ENCODE measurements at places on chromosomes 16 and 17.

GRCh38 chr16:17370731-17371285 lies 100.0 kb downstream of the XYLT1 start:
- no peak for DNase-seq

GRCh38 chr17:17749025-17749772 lies 67.9 kb downstream of the RAI1 start:
- no peak for DNase-seq

GRCh38 chr17:50871364-50871763 lies 5.2 kb upstream of the TOB1 start:
- no peak for DNase-seq

DNA sequence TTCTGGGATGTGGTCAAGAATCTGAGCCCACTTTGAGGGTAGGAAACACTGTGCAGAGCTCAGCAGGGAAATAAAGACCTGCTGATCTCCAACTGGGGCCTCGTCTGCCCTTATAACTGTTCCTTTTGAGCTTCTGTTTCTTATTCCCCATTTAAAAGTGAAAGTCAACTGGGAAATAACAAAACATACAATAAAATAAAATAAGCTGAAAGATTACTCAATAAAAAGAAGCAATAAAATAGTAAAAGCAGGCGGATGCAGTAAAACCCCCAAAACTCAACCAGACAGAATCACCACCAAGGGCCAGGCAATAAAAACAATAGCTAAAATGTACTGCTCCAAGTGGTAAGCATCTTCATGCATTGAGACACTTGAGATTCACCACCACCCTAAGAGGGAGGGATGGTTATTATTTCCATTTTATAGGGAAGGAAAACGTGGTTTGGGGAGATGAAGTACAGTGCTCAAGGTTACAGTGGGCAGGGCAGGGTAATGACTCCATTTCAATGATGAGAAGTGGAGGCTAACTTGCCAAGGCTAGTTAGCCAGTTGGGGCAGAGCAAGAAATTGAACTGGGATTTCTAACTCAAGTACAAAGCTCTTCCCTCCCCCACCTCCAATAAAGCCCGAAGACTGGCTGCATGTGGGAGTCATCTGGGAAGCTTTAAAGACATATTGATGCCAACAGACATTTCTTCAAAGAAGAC lies 6.4 kb upstream of the SPACA3 start:
- DNase-seq: no peak

DNA sequence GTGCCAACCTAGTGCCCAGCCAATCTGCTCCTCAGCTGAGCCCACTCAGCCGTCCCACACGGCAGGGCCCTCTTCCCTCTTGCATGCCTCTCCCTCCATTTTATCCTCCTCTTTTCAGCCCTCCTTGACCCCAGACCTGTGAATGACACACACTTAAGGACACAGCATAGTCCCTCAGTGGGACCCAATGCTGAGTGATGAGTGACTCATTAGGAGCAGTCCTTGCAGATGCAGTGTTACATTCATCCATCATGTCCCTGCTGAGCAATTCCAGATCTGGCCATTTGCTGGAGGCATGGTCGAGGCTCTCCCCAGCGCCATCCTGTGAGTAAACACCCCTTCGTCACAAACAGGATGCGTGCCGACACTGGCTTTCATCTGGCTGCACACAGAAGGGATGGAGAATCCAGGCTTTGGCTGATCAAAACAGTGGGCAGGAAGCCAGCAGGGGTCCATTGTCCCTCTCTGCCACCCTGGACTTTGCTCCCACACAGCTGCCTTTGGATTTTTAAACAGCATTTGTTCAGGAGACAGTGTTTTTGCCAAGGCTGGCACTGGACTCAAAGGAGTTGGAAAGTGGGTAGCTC lies 122.6 kb downstream of the AXIN2 start:
- DNase-seq: peak; percentile 33

DNA sequence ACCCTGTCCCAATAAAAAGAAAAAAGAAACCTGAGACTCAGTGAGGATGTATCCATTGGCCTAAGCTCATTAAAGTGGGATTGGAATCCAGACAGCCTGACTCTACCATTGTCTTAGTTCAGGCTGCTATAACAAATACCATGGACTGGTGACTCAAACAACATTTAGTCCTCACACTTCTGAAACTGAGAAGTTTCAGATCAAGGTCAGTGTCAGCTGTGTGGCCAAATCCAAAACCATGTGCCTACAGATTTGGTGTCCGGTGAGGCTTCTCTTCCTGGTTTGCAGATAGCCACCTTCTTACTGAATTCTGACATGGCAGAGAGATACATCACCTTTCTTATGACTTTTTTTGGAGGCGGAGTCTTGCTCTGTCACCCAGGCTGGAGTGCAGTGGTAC lies 53.3 kb upstream of the KDM8 start:
- DNase-seq: no peak

GRCh38 chr17:43176119-43176570 lies 5.1 kb downstream of the NBR1 start:
- no peak for DNase-seq

DNA sequence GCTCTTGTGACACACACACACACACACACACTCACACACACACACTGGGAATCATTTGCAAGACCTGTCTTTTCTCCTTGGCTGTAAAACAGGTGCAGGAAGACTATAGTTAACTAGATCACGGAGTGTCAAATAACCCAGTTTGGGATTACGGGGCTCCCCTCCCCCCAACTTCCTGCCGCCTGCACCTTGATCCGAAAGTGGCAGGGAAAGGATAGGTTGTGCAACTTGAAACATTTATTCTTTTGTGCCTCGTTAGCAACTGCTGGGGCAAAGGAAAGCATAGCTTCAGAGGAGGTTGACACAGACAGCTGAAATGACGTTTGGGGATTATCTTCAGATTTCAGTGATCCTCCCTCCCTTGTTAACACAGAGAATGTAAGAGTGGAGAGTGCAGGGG lies 149.5 kb downstream of the NTN1 start:
- DNase-seq: no peak

GRCh38 chr16:678209-678857 lies 1.9 kb upstream of the STUB1 start:
- no peak for DNase-seq

GRCh38 chr16:69084289-69084688 lies 21.2 kb upstream of the HAS3 start:
- peak; percentile 45 for DNase-seq

- DNase-seq: no peak
Measured at GRCh38 chr17:260031-260791, 78.8 kb upstream of the DOC2B start.

- no peak for DNase-seq
Measured at GRCh38 chr16:57538235-57538721, 1.9 kb upstream of the CCDC102A start.

DNA sequence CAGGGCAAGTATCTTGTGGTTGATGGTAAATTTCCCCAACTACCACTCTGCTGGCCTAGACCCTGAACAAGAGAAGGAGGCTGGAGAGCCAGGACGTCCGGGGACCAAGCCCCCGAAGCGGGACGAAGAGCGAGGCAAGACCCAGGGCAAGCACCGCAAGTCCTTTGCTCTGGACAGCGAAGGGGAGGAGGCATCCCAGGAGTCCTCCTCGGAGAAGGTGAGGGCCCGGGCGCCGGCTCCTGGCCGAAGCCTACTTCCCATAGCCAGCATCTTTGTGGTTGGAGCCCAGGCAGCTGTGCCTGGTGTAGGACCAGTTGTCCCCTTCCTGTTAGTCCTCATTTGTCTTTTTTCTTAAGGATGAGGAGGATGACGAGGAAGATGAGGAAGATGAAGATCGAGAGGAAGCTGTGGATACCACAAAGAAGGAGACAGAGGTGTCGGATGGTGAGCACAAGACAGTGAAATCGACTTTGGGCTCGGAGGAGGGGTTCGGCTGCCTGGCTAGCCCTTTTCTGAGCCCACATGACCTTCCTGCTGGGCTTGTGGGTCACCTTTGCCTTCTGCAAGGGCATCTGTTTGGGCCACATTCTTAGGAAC lies 11.8 kb downstream of the SETD1A start:
- no peak for DNase-seq

DNA sequence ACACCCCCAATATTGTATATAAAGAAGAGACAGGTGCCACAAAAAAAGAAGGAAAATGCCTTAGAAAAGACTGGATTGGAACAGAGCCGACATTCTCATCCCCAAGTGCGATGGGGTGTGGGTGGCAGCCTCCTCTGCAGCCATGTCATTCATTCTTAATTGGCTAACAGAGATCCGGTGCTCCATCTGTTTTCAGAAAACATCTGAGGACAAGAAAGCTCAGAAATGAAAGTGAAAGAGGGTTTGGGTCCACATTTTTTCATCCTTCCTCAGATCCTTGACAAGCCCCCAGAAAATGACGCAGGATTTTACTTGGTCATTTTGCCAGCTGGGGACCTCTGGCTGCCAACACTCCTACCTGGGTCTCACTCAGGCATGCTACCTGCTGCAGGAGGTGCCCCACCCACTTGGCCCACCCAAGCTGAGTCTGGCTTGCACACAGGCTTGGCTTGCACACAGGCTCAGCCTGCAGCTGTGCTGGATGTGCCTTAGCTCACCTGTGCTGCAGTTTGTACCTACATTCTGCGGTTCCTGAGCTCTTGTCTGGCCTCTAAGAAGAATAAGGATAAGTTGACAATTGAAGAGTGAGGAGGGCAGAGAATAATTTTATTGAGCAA lies 21.9 kb downstream of the KIF2B start:
- no peak for DNase-seq

DNA sequence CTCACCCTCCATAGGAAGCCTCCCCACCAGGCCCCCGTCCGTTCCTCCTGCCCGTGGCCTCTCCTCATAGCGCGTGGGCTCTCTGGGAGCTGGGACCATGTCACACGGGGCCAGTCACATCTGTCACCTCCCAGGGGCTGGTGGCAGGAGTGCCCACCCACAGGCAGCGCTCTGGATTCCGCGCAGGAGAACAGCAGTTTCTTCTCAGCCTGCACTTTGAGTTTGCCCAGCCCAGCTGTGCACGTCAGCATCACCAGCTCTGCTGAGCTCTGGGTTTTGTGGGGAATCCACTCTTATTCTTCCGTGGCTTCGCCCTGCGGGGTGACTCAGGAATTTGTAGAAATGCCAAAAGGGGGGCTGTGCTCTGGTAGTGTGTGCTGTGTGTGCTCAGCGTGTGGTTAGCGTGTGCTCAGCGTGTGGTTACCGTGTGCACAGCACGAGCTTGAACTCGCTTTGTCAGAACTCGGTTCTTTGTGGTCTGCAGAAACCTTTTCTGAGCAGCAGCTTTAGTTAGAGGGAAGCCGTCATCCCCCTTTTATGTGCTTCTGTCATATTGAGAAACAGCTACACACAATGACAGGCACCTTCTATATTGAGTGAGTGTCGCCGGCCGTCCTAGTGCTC lies 3.2 kb downstream of the ACSF3 start:
- DNase-seq: no peak

- no peak for DNase-seq
Measured at GRCh38 chr17:83160443-83161297, 81.3 kb downstream of the METRNL start.

GRCh38 chr17:13576661-13577526 lies 24.8 kb downstream of the HS3ST3A1 start:
- no peak for DNase-seq

GRCh38 chr16:3122926-3123570 lies 10.7 kb downstream of the ZNF205 start:
- no peak for DNase-seq

DNA sequence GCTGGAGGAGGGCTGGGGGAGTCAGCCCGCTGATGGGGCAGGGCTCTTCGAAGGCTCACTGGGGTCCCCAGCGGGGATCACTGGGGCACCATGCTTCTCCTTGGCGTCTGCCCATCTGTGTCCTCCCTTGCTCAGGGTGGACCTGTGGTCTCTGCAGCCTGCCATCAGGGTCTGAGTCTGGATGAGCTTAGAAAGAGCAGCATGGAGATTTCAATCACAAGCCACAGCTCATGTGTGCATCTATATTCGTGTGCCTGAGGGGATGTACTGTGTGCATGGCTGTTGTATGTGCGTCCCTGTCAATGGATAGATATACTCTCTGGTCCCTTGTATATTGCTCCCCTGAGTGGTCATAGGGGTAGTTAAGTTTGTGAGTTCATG lies 126.6 kb upstream of the SDK2 start:
- DNase-seq: no peak

DNA sequence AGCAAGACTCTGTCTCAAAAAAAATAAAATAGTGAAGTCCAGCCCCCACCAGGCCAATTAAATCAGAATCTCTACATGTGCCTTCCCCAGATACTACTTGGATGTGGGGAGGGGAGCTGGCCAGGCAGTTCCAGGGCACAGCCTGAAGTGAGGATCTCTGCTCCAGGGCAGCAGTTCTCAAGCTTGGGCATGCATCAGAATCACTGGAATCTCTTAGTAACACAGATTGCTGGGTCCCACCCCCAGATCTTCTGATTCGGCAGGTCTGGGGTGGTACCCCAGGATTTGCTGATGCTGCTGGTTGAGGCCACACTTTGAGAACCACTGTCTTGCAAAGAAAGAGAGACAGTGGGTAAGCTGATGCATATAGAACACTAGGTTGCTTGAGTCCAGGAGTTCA lies 8.3 kb upstream of the CDH5 start:
- no peak for DNase-seq

- peak; percentile 89 for DNase-seq
Measured at GRCh38 chr17:44779211-44780025, 20.6 kb downstream of the ADAM11 start.

DNA sequence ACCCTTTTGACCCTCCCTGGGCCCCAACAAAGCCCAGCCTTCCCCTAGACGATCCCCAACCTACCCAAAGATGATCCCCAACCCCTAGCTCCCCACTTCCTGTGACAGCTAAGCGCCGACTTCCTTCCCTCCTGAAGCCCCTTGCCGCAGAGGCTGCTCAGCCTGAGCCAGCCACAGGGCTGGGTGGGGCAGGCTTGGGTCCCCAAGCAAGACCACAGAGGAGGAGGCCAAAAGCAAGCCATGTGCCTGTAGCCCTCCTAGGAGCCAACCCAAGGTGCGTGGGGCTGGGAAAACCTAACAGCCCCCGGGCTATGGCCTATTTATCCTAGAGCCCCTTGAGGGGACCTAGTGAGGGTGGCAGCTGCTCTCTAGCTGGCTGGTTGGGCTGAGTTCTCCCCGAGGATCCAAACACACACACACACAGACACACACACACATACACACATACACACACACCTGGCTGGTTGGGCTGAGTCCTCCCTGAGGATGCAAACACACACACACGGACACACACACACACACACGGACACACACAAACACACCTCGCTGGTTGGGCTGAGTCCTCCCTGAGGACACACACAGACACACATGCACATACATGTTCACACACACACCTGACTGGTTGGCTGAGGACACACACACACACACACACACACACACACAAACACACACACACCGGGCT lies 4.8 kb downstream of the ARRB2 start:
- no peak for DNase-seq

GRCh38 chr16:78444-79150 lies 572 bp downstream of the MPG start:
- DNase-seq: peak; percentile 69

- DNase-seq: peak; percentile 97
Measured at GRCh38 chr17:7329374-7329996, 350 bp upstream of the NEURL4 start.

All from AG20443 (cell line).